ENCODE measurements at places on chromosomes 2 and 18. TPM values are rescaled to one million over a fixed set of nuclear protein-coding genes. Genes with fewer than 3 reads are reported as not detected.

DNA sequence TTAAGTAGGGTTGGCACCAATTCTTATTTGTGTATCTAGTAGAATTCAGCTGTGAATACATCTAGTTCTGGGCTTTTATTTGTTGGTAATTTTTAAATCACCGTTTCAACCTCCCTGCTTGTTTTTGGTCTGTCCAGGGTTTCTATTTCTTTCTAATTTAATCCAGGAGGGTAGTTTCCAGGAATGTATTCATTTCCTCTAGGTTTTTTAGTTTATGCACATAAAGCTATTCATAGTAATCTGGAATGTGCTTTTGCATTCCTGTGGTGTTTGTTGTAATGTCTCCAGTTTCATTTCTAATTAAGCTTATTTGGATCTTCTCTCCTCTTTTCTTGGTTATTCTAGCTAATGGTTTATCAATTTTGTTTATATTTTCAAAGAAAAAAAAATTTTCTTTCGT lies 1361.8 kb upstream of the DDX18 start:
- no peak for DNase-seq

DNA sequence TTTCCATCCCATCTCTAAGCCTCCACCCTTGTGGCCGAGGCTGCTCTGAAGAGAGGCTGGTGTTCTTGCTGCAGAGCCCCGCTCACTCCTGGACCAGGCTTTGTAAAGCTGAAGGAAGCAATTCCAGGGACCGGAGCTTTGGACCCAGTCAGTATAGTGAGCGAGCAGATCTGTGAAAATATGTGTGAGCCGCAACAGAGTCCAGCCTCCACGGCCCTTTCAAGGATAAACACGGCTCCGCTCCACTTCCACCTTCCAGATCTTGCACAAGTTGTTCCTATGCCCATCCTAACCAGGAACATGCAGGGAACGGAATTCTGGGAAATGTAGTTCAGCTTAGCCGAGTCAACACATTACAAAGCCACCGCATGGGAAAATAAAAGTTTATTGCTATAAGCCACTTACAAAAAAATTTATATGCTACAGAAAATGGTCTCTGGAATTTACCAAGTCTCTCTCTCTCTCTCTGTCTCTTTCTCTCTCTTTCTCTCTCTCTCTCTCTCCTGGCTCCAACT lies 151.7 kb upstream of the ZNF521 start:
- peak; percentile 8 for DNase-seq

GRCh38 chr2:20611844-20612356 lies 39.0 kb downstream of the HS1BP3 start:
- no peak for DNase-seq

- DNase-seq, result no peak
These were observed 4.3 kb upstream of the RBM43 start for GRCh38 chr2:151265991-151266390.

DNA sequence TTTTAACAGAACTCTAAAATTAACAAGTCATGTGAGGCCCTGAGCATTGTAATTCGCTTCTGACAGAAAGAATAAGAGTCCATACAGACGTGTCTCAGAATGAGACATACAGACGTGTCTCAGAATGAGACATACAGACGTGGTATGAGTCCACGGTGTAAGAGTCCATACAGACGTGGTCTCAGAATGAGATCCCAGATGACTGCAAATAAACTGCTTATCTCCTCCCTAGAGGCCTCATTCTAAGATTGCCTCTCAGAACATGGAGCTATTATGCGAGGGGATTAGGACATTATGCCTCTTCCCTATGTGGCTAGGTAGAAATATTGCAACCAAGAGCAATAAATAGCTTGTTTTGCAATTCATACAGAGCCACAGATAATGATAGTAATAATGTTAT lies 63.9 kb downstream of the NEB start:
- DNase-seq, result no peak

GRCh38 chr2:42914314-42914713 lies 121.9 kb upstream of the HAAO start:
- DNase-seq, result no peak

Gene CGREF1
- 4.4 TPM for total RNA-seq

DNA sequence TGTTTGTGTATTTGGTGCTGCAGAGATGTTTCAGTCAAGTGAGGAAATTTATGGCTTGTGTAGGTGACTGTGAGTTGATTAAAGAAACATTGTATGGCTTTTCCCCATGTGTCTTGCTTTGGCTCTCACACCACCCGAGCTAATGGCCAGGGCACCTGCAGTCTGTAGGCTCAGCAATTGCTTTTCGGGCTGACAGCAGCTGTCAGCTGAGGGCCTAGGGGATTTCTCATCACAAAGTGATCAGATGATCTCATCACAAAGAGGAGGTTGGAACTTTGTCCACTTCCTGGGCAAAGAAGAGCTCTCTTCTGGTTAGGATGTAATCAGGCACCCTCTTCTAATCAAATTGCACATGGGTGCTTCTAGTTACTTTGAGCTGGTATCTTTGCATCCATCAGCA lies 632.2 kb downstream of the SLC4A3 start:
- no peak for DNase-seq

DNA sequence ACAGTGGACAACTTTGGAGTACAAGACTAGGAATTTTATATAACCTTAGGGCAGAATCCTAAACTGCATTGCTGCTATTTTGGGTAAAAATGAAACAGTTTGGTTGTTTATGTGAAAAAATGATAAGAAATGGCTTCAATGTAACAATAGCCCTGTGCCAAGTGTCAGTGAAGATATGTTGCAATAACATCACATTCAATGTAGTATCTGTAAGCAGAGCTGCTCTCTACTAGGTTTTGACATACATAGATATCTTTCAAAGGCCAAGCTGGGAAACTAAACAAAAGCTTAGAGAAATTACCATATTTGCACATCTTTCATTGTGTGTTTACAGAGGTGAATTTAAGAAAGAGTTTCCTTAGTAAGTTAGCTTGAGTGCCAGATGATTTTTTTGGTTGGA lies 135.0 kb upstream of the DOK6 start:
- no peak for DNase-seq

DNA sequence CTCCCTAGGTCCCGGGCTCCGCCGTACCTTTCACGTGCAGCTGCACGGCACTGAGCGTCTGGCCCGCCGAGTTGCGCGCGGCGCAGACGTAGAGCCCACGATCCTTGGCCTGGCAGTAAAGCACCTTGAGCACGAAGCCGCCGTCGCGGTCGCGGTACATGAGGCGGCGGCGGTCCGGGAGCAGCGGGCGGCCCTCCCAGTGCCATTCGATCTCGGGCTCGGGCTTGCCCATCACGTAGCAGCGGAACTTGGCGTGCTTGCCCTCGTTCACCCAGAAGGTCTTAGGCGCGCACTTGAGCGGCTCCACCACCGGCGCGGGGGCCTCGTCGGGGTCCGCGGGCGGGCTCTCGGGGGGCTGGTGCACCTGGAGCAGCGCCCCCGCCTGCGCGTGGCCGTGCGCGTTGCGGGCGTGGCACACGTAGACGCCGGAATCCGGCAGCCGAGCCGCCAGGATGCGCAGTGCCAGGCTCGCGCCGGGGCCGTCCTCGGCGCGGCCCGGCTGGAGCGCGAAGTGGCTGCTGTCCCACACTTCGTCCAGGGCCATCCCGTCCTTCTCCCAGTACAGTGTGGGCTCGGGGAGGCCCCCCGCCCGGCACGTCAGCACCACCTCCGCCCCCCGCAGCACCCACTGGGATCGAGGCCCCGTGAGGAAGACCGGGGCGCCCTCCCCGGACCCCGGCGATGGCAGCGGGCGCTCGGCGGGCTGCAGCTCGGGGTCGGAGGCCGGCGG lies 980 bp downstream of the OBSL1 start:
- peak; percentile 36 for DNase-seq

DNA sequence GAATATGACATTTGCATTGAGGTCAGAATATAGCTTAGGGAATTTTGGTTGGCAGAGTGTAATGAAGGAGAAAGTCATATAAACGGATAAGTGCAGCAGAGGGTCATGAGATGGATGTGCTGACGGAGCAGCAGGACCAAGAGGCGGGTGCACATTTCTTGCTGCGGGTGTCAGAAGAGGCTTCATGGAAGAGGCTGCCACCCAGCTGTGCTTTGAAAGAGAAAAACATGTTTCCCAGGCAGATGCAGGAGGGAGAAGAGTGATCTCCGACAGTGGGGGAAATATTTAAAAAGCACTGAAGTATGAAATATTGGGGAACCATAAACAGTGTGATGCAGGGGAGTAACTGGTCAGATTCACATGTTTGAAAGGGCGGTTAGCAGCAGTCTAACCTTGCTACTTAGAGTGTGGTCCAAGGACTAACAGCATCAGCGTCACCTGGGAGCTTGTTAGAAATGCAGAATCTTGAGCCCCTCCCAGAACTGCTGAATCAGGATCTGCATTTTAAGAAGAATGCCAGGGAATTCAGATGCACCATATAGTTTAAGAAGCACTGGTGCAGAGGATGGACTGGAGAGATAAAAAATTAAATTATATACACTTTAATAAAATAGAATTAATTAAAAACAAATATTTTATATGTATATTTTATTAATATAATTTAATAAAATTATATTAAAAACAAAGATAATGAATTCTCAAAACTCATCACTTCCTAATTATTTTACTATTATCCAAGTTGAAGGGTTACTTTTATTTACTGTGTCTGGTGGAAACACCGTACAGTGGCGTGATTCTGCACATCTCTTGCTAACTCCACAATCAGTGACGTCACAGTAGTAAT lies 36.1 kb upstream of the SCYGR1 start:
- no peak for DNase-seq

DNA sequence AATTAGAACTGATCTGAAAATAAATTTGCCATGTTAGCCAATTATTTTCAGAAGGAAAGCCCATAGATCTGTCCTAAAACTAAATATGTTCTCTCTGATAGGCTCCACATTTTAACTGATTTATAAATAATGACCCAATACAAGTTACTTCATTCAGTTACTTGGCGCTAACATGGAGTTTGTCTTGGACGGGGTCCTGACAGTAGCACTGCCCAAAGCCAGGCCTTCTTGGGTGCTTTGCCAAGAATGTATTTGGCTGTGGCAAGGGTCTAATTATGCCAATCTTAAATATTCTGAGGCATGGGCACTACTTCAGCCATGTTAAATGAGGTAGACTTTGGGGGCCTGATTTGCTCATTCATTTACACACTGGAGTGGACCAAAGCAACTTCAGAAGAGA lies 135.0 kb upstream of the PKDCC start:
- DNase-seq, result no peak

Gene PSTPIP2
- 13.3 TPM for total RNA-seq

Gene C2orf78
- total RNA-seq, result not detected

Gene IL36B
- not detected for total RNA-seq

- DNase-seq, result no peak
These were observed 133.4 kb downstream of the VAPA start for GRCh38 chr18:10047237-10047636.

- DNase-seq, result no peak
These were observed 514.6 kb downstream of the DSC3 start for GRCh38 chr18:30527917-30528316.

Gene CYP27A1
- 26.8 TPM for total RNA-seq

DNA sequence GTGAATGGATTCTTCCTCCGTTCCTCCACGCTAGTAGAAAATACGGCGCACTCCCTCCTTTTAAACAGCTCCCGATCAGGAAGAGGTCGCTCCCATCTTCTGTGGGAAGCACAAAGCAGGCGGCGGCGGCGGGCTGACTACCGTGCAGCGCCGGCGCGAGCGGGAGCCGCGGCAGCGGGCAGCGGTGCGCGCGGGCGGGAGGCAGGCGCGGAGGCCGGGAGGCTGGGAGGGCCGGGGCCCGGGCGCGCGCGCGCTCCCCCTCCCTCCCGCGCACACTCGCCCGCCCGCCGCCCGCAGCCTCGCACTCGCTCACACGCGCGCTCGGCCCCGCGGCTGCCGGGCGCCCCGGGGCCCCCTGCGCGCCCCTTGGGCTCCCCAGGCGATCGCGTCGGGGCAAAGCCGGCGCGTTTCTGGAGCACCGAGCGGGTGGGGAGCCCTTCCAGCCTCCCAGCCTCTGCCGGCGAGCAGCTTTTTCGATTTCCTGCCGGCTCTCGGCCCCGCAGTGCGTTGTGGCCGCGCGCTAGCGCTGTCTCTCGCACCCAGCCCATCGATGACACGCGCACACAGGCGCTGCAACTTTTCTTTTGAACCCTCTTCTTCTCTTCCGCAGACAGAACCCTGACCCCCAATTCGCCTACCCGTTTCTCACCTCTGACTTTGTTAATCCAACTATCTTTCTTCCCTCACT lies at the start of gene SLC8A1:
Gene SLC8A1 (minus strand): TSS at position 173 of the 688 bp plus-strand sequence.
- DNase-seq, result no peak

DNA sequence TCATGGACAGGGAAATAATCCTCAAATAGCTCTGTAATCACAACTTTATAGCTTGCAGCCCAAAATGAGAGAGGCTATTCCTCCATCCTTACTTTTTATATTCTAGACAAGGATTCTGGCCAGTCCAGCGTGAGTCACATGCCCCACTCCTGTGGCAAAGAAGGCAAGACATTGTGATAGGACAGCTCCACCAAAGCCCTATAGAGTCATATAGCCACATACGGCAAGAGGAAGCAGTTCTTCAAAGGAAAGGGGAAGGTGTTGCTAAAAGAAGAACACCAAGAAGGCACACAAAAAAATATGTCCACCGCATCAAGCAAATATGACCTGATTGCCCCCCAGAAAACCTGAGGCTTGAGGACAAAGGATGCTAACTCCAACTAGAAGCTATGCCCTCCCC lies 3.4 kb upstream of the GFPT1 start:
- no peak for DNase-seq

DNA sequence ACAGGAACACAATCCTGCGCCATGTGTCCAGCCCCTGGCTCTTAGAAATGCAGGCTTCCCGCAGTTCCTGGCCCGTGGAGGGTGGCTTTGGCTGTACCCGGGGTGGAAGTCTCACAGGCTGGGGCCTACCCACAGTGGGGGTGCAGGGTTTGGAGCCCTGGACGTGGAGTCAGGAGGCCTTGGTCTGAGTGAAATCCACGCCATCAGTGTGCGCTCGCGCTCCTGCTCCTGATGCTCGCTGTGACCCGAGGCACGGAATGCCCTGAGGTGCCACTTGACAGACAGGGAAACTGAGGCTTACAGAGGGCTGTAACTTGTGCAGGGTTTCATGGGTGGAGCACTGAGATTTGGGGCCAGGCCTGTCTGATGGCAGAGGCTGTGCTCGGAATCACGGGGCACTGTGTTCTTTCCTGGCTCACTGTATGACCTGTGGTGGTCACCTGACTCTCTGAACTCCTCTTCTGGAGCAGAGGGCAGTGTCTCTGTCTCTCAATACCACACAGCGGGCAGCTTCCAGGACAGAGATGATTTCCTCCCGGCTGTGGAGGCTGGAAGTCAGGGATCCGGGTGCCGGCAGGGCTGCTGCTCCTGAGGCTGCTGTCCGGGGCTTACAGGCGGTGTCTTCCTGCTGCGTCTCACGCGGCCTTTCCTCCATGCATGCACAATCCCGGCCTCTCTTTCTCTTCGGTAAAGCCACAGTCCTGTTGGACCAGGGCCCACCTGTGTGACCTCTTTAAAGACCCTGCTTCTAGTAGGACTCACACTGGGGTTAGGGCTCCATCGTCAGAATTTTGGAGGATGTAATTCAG lies 25.9 kb upstream of the ALLC start:
- DNase-seq, result no peak

GRCh38 chr2:207067473-207067872 lies 98.3 kb downstream of the KLF7 start:
- DNase-seq, result no peak

- no peak for DNase-seq
These were observed 24.5 kb upstream of the STAM2 start for GRCh38 chr2:152200101-152200500.

GRCh38 chr2:126644630-126645191 lies 11.2 kb upstream of the GYPC start:
- DNase-seq, result no peak

Gene PKDCC
- total RNA-seq, result 339 TPM

Gene ANKRD36C
- total RNA-seq, result 28.8 TPM

Data from Caco-2 (cell line).